Smooth muscle cell of the umbilical artery (primary cell): ENCODE measurements at places on chromosomes 6 and 20. TPM values are rescaled to one million over a fixed set of nuclear protein-coding genes. Genes with fewer than 3 reads are reported as not detected.

The FKBP1C gene
- total RNA-seq = 0.46 TPM in 1 of 2 replicates, not detected in the other

The LAMA5 gene
- total RNA-seq = 6.5 and 25.0 TPM in 2 replicates

The SIRPB1 gene
- total RNA-seq = 0.42 and 2.1 TPM in 2 replicates

The PI16 gene
- 0.23 and 0.59 TPM in 2 replicates for total RNA-seq

The CLDN20 gene
- not detected in 2 replicates for total RNA-seq

The DEFB127 gene
- total RNA-seq = not detected in 2 replicates

The TTK gene
- total RNA-seq = 3.6 and 14.6 TPM in 2 replicates

The COL12A1 gene
- total RNA-seq = 534 and 2,476 TPM in 2 replicates

The SAMD3 gene
- total RNA-seq = 24.1 and 36.4 TPM in 2 replicates

The ABHD16B gene
- total RNA-seq = 0.09 TPM in 1 of 2 replicates, not detected in the other

The FAM184A gene
- total RNA-seq = 0.18 and 0.89 TPM in 2 replicates

The PPP1R14C gene
- under 0.01 and 0.09 TPM in 2 replicates for total RNA-seq

The CD83 gene
- total RNA-seq = 1.2 and 1.7 TPM in 2 replicates

The PPIL6 gene
- 2.9 and 4.5 TPM in 2 replicates for total RNA-seq

The CASS4 gene
- total RNA-seq = under 0.01 and 0.14 TPM in 2 replicates

The ETV7 gene
- total RNA-seq = 0.28 TPM in 1 of 2 replicates, not detected in the other

The BCAS1 gene
- total RNA-seq = not detected in 2 replicates

The FERMT1 gene
- 3.0 and 10.9 TPM in 2 replicates for total RNA-seq

The KCNQ5 gene
- total RNA-seq = 5.0 and 15.4 TPM in 2 replicates
